ENCODE measurements at places on chromosomes 12 and 14.

GRCh38 chr14:61101803-61102548, 120.9 kb downstream of the SLC38A6 start:
- no peak for DNase-seq

DNA sequence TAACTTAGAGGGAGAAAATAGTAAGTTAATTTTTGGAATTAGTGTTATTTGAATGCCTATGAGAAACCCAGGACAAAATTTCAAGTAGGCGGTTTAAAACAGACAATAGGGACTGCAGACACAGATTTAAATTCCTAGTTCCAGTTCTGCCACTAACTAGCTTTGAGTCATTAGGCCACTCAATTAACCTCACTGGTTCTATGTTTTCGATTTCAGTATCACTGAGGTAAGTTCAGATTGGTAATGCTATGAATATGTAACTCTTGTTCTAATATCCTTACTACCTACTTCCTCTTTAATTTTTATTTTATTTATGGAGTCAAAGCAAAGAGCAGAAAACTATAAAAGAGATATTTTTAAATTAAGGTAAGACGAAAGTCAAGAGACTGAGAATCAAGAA, 52.6 kb downstream of the GALC start:
- DNase-seq, result no peak

GRCh38 chr14:54444681-54445080, 3.5 kb upstream of the CNIH1 start:
- DNase-seq, result no peak

DNA sequence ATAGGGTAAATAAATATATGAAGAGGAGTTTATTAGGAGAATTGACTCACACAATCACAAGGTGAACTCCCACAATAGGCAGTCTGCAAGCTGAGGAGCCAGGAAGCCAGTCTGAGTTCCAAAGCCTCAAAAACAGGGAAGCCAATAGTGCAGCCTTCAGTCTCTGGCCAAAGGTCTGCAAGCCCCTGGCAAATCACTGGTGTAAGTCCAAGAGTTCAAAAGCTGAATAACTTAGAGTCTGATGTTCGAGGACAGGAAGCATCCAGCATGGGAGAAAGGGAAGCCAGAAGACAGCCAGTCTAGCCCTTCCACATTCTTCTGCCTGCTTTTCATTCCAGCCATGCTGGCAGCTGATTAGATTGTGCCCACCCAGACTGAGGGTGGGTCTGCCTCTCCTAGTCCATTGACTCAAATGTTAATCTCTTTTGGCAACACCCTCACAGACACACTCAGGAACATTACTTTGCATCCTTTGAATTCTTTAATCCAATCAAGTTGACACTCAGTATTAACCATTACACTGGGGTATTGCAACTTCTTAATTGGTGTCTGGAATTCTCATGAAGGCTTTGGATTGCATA, 736.5 kb upstream of the LMO3 start:
- DNase-seq, result no peak

DNA sequence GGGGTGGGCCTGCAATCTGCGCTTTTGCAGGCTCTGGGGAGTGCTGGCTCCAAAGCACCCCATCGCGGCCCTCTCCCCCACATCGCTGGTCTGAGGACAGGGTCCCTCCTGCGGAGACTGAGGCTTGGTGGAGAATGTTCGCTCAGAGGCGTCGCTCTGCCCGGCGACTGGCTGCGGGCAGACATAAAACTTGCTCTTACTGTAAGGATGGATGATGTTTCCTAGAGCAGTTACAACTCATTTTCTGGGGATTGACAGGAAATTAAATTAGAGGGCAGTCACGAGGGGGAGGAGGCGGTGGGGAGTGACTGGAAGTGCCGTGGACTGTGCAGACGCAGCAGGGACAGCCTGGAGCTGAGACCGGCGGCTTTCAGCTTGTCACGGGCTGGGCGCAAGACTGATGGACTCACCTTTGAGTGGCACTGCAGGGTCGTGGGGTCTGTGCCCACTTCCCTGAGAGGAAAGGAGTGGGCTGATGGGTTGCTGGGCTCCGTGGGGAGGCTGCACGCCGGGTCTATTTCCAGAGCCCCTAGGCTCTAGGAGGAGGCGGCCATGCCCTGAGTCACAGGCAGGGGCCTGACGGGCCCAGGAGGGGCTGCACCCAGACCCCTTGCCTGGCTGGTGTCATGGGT, 32.8 kb downstream of the NOC4L start:
- no peak for DNase-seq

DNA sequence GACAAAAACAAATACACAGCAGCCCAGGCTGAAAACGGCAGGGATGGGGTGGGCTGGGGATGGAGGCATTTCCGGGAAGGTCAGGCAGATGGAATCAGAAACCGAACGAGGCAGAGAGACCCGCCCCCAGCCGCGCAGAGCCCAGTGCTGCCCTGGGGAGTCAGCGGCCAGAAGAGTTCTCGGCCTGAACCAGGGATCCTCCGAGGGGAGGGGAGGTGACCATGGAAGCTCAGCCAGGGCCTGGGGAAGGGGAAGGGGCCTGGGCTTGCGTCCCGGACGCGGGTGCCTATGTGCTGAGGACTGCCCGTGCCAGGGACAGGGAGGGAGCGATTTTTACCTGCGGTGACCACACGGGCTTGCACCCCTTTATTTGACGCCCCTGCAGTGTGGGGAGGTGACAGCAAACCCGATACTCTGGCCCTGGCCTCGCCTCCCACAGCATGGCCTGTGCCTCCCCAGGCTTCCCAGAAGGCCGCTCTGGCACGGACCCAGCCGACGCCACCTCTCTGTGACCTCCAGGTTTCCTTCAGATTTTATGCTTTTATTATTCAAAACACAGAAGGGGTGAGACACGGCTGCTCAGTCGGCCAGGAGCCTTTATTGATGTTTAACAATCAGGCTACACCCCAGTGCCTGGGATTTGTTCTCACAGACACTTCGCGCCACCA, 7.7 kb downstream of the LRCOL1 start:
- DNase-seq, result no peak

GRCh38 chr12:89210277-89210676, 142.0 kb downstream of the DUSP6 start:
- DNase-seq, result no peak

GRCh38 chr12:66354291-66354690, 52.0 kb downstream of the HELB start:
- DNase-seq, result no peak

- no peak for DNase-seq
Observed at GRCh38 chr12:5556946-5557673, 125.2 kb downstream of the NTF3 start.

GRCh38 chr12:27709932-27710591, 570 bp upstream of the MRPS35 start:
- DNase-seq, result no peak

DNA sequence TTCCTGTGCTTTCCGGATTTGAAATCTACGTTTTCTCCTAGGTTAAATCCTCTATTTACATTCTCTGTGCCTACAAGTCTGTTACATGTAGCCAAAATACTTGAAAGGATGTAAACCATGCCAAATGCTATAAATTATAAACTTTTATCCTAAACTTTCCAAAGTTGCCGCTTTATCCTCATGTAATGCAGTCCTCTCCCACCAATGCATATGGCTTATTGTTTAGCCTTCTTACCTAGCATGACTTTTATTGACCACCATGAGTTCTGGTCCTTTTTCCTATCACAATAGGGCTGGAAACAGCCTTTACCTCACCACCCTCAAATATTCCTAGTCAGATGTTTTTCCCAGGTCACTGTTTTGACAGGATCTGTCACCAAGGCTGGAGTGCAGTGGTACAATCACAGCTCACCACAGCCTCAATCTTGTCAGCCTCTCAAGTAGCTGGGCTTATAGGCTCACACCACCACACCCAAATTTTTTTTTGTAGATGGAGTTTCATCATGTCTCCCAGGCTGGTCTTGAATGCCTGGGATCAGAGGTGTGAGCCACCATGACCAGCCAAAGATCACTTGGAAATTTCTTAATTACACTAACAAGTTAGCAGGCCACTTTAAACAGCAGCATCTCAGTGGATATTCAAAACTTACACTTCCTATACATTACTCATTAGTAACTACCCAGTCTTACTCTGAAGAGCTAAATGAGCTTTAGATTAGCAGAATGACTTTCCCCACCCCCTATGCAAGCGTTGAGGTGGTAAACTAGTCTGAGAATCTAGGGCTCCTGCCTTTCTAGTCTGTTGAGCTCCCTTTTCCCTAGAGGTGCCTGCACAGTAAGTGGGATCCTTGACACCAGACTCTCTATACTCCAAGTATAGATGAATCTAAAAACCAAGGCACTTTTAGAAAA, 4.1 kb downstream of the TUBA1B start:
- DNase-seq, result no peak

- no peak for DNase-seq
Observed at GRCh38 chr12:93780101-93780641, 103.0 kb downstream of the CRADD start.

DNA sequence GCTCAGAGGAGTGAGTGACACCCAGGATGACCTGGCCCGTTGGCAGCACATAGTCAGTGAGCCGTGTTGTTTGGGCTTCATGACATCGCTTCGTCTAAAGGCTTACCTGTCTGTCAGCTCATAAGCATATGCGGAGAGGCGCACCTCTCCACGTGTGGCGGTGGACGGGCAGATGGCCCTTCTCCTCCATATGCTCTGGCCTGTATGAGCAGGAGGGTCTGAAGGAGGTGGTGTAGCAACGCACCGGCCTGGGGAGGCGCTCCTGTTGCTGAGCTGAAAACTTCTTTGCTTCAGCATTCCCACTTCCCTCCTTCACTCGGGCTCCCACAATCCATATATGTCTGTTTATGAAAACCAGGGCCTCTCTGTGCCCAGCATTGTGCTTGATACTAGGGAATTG, 186.1 kb downstream of the TSPAN9 start:
- no peak for DNase-seq

DNA sequence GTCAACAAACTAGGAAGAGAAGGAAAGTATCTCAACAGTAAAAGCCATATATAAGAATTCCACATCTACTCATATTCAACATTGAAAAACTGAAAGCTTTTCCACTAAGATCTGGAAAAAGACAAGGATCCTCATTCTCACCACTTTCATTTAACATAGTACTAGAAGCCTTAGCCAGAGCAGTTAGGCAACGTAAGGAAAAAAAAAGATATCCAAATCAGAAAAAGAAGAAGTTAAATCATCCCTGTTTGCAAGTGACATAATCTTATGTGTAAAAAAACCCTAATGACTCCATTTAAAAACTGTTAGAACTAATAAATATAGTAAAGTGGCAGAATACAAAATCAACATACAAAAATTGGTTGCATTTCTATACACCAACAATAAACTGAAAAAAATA, 426.2 kb downstream of the BCAT1 start:
- no peak for DNase-seq

GRCh38 chr14:39977198-39977597, 545.0 kb upstream of the FBXO33 start:
- no peak for DNase-seq

GRCh38 chr12:56616925-56617324, 13.2 kb downstream of the BAZ2A start:
- no peak for DNase-seq

GRCh38 chr12:106321139-106321850, 18.8 kb downstream of the TCP11L2 start:
- DNase-seq, result no peak

GRCh38 chr14:72565917-72566316, 328.0 kb downstream of the DPF3 start:
- no peak for DNase-seq

GRCh38 chr12:113136128-113136989, 798 bp upstream of the RASAL1 start:
- DNase-seq, result no peak

- DNase-seq, result no peak
Observed at GRCh38 chr12:66189889-66190288, 875 bp downstream of the IRAK3 start.

DNA sequence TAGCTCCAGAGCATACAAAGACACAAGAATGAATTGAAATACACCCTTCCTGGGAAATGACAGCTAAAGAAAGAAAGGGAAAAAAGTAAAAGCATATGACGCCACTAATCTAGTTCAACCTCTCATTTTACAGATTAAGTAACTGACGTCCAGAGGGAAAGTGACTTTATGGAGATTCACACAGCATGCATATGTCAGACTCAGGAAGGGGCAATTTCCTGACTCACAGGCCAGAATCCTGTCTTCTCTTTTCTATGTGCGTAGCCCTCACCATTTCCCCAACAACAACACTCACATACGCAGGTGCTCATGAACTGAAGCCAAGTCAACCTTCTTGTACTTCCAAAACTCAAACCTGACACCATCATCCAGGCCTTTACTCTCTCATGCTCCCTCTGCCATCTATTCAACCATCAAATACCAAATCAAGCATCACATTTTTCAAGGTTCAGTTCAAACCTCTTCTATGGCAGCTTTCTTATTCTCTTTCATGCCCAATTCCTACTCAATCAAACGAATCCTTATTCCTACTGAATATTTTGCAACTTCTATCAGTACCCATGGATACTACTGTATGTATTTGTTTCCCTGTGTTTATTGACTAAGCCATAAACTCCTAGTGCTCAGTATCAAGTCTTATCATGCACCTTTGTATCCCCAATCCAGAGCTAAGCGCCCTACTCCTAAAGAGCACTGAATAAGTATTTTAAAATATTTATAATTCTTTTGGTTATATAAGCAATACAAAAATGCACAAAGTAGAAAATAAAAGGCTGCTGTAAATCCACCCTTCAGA, 52.8 kb downstream of the STXBP6 start:
- no peak for DNase-seq

- DNase-seq, result no peak
Observed at GRCh38 chr14:80926397-80927082, 15.0 kb downstream of the CEP128 start.

GRCh38 chr12:8985213-8985754, 4.1 kb upstream of the KLRG1 start:
- DNase-seq, result no peak

- peak; percentile 92 for DNase-seq
Observed at GRCh38 chr12:121466794-121467637, 67.1 kb downstream of the RNF34 start.

DNA sequence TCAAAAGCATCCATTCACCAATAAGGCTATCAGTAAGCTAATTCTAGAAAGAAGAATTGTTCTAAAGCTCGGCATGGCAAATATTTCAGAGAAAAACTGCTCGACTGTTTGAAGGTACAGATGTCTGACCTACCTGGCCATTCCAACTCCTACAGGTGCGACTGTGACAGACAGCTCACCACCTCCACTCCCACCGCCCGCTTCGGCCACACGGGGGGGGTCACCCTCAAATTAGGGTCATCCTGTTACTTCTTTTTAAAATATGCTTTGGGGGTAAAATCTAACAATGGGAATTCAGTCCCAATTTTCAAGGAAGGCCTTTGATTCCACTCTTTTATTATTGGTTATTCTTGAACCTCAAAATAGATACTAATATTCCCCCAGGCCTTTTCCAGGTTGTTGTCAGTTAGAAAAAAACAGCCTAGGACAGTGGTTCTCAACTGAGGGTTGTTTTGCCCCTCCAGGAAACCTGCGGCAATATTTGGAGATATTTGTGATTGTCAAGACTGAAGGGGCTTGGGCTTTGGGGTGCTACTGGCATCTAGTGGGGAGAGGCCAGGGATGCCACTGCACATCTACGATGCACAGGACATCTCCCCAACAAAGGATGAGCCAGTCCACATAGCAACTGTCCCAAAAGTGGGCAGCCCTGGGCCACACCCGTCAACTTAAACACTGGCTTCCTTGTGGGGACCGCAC, 81.2 kb downstream of the BCL11B start:
- no peak for DNase-seq

- no peak for DNase-seq
Observed at GRCh38 chr14:59356767-59357166, 108.4 kb downstream of the GPR135 start.

All from left forelimb (tissue), 1 donor.